ENCODE measurements at places on chromosomes 11 and 22.

DNA sequence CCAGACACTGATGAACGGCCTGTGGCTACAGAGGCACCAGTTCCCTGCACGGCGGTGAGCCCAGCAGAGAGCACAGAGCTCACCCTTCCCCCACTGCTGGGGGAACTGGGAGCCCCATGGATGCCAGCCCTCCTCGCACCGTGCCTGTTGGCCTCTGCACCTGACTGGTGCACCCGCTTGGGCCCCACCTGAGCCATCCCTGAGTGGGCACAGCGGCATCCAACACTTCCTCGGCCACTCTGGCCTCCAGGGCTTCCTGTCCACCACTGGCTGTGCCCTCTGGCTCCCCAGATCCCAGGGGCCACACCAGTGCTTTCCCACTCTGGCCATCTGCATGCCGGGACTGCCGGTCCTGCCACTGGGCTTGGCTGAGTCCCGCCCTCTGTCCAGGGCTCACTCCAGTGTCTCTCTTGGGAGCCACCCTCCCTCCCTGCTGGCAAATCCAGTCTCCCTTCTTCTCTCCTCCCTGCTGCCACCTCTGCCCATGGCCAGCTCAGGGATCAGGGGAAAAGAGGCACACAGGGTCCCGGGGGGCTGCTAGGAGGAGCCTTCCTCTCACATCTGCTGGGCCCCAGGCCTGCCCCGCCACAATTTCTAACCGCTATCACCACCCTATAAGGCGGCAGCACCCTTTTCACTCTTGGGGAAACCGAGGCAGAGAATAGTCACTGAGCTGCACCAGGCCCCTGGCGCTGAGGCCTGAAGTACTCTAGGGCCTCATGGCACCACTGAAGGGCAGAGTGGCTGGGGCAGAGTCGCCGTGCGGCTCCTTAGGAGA, 33.0 kb downstream of the GNB1L start:
- no peak for DNase-seq

DNA sequence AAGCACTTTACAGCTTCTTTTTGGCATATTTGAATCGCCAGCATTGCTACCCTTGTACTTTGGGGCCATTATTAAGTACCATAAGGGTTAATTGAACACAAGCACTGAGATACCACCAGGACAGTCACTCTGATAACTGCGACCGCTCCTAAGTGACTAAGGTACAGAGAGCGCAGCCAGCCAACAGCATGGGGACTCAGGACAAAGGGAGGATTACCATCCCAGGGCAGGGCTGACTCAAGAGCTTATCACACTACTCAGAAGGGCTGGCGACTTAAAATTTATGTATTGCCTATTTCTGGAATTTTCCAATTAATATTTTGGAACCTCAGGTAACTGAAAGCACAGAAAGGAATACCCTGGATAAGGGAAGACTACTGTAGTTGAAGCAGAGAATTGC, 479 bp downstream of the ZNF280A start:
- DNase-seq: no peak

- DNase-seq: no peak
Observed at GRCh38 chr22:26395926-26396325, 33.1 kb upstream of the ASPHD2 start.

- no peak for DNase-seq
Observed at GRCh38 chr11:86570020-86570419, 102.4 kb downstream of the ME3 start.

DNA sequence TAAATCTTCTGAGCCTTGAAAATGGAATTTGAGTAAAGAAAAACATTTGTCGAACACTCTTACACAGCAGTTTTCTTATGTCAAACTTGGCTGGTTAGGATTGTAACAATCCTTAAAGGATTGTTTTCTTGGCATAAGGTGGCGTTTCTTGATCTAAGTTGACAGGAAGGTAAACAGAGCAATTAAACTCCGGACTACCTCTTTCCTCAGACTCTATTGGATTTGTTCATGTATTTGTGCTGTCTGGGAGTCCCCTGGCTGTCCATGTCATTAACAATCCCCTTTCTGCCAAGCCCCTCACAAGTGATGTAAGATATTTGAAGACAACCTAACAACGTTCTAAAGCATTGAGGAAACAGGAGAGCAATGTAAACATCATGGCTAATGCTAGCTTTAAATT, 222.5 kb upstream of the SNX19 start:
- no peak for DNase-seq

GRCh38 chr22:29144786-29145160, 60.9 kb upstream of the EMID1 start:
- DNase-seq: no peak

- no peak for DNase-seq
Observed at GRCh38 chr22:23302171-23303002, 122.1 kb downstream of the BCR start.

GRCh38 chr11:75344186-75344585, 7.3 kb downstream of the ARRB1 start:
- DNase-seq: no peak

- DNase-seq: no peak
Observed at GRCh38 chr22:30944986-30945385, 23.6 kb downstream of the MORC2 start.

- no peak for DNase-seq
Observed at GRCh38 chr11:118415739-118416068, 14.3 kb downstream of the ATP5MG start.

- no peak for DNase-seq
Observed at GRCh38 chr11:13674799-13675509, 6.5 kb downstream of the FAR1 start.

- DNase-seq: peak; percentile 44
Observed at GRCh38 chr22:31272522-31273446, 19.5 kb downstream of the PIK3IP1 start.

GRCh38 chr11:66008468-66009101, 3.2 kb upstream of the CST6 start:
- no peak for DNase-seq

DNA sequence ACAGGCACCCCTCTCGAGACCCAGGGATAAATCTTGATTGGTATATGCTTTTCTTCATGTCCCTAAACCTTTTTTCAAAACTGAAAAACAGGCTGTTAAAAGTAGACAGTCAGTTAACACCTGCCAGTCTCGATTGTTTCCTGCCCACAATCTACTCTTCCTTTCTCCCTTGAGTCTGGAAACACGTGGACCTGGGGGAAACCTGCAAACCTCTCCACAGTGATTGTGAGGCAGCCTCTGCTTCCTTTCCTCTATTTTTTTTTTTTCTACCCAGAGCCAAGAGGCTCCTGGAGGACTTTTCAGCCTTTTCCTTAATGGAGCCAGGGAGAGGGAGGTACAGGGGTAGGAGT, 69.4 kb upstream of the CLMP start:
- no peak for DNase-seq

- DNase-seq: no peak
Observed at GRCh38 chr22:34851918-34852662, 213.9 kb upstream of the ISX start.

GRCh38 chr22:30305906-30306626, 16.8 kb upstream of the CASTOR1 start:
- no peak for DNase-seq

DNA sequence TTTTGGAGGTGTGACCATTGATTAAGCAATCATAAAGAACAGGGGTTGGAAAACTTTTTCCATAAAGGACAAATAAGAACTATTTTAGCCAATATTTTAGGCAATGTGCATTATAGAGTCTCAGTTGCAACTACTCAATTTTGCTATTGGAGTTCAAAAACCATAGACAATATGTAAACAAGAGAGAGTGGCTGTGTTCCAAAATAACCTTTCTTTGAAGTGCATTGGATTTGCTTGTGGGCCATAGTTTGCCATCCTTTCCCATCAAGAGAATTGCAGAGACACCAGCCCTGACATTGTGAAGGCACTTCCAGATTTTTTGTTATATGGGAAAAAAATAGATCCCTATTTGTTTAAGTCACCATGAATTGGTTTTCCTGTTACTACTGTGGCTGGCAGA, 63.3 kb upstream of the LARGE1 start:
- no peak for DNase-seq

DNA sequence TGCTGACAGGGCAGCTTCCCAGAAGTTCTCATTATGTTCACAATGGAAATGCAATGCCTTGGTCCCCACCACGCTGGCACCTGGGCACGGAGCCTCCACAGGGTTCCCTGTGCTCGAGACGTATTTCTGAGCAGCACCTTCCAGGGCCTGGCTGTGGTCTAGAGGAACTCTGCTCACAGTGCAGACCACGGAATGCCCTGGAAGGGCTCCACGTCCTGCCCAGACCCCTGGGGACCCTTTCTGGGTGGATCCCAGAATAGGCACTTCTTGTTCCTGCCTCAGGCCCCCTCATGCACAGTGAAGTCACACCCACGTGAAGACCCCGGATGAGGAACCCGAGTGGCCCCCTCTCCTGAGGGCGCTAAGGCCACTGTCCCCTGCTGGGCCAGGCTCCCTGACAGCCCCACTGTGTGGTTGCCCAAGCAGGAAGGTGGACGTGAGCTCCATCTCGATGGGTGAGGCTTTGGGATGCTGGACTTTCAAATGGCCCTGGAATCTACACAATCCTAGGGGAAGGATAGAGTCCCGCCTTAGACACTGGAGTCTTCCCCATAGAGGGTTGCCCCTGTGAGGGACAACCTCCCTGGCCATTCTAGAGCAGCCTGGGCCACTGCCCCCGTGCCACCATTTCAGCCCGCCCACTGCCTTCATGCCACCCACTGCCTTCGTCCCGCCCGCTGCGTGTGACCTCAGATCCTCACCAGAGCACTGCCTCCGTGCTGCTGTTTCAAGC, 1106.8 kb downstream of the BRD1 start:
- no peak for DNase-seq

GRCh38 chr11:31499576-31500178, 9.7 kb downstream of the IMMP1L start:
- no peak for DNase-seq

DNA sequence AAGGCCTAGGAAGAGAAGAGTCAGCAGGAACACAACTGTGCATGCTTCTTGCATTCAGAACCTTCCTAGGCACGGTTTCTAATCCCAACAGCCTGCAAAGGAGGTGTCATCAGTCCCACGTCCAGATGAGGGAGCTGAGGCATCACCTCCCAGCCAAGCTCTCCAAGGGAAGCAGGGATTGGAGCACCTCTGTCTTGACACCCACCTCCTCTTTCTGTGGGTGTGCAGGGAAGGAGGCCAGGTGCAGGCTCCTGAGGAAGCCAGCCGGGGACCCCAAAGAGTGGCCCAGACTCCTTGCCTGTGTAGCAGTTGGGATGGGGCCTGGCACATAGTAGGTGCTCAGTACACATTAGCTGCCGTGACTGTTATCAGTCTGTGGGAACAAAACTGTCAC, 2.0 kb downstream of the PNPLA5 start:
- no peak for DNase-seq

DNA sequence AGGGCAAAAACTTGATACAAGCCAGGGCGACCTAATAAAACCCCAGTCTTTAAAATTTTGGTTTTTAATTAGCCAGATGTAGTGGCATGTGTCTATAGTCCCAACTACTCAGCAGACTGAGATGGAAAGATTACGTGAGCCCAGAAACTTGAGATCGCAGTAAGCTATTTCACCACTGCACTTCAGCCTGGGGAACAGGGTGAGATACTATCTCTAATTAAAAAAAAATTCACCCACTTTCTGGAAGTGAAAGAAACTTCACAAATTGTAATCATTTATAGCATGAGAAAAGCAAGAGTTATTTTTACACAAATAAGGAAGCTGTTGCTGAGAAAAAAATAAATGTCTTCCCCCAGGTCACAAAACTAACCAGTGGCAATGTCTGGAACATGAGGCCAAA, 882 bp upstream of the GLYATL2 start:
- no peak for DNase-seq

- peak; percentile 73 for DNase-seq
Observed at GRCh38 chr22:21646608-21647590, 4.8 kb downstream of the SDF2L1 start.

DNA sequence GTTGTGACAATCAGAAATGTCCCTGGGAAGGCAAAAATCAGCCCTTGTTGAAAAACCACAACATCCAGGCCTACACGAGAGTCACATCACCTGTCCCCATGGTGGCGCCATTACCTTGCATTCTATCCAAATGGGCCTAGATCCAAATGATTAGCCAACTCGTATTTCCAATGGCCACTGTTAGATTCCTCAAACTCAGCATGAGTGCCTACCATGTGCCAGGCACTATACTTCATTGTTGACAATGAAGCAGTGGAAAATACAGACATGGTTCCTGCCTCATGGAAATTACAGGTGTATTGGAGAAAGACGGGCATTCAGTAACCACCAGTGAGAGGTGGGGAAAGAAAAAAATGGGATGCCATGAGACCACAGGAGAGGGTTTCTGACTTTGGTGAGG, 29.8 kb upstream of the CREB3L1 start:
- DNase-seq: peak; percentile 11

GRCh38 chr22:41382610-41383009, 868 bp downstream of the TEF start:
- no peak for DNase-seq

DNA sequence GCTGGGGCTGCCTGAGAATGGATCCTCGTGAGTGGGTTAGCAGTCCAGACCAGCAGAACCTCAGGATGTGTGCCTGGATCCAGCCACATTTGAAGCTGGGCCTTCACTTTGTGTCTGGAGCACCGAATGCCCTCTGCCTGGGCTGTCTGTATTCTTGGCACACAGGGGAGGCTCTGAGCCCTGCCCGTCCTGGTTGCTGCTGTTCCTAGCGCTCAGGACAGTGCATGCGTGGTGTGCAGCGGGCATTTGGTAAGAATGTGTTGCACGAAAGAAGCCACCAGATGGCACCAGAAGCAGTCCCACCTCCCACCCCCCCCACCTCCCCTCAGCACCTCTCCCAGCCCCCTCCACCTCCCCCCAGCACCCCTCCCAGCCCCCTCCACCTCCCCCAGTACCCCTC, 4.1 kb upstream of the MAPK11 start:
- peak; percentile 20 for DNase-seq

- no peak for DNase-seq
Observed at GRCh38 chr11:117752071-117752470, 44.9 kb downstream of the DSCAML1 start.

GRCh38 chr22:26479792-26480610, 3.6 kb downstream of the HPS4 start:
- no peak for DNase-seq

- no peak for DNase-seq
Observed at GRCh38 chr22:24101966-24102365, 79.3 kb upstream of the SUSD2 start.

GRCh38 chr11:116473206-116473769, 299.5 kb downstream of the BUD13 start:
- DNase-seq: no peak

Data from stimulated activated CD4-positive, alpha-beta T cell treated with anti-CD3 and anti-CD28 coated beads, Interleukin-4, amount 100 ng/mL, for 4 hours (primary cell).